Cerebellum (tissue), 4 donors: ENCODE measurements at places on chromosomes 4 and X.

GRCh38 chr4:25654971-25655963 is at the start of gene SLC34A2:
SLC34A2 (plus strand) TSS chr4:25655851; CDS start chr4:25662501, 6,650 bp downstream.
- no peak for DNase-seq

DNA sequence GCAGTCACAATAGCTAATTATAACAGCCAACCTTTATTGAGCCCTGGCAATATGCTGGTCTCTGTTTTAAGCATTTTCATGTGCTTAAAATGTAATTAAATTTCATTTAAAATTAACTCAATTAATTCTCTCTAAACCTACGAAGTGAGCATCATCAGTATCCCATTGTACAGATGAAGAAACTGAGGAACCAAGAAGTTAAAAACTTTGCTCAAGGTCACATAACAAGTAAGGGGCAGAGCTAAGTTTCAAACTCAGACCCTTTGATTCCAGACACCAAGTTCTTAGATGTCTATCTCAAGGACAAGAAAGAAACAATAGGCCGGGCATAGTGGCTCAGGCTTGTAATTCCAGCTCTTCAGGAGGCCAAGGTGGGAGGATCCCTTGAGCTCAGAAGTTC is 55.9 kb upstream of the NFKB1 start:
- DNase-seq: no peak

- DNase-seq: no peak
Measured at GRCh38 chr4:85478576-85478975, 3.6 kb downstream of the ARHGAP24 start.

DNA sequence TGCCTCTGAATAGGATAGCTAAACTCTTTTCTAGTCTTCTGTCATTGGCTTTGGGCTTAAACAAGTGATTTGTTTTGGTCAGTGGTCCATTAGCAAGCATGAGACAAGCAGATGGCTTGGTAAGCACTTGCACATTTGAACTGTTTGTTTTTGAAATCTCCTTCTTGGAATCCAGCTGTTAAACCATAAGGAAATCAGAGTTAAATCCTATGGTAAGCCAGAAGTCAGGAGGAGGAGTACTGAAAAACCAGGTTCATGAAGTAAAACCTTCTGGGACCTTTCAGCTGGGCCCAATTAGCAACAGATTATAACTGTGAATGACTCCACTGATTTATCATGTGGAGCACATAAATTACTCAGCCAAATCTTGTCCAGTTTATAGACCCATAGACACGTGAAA is 1042.5 kb upstream of the PABPC4L start:
- DNase-seq: no peak

- DNase-seq: no peak
Measured at GRCh38 chr4:125744891-125745364, 430.2 kb downstream of the FAT4 start.

- no peak for DNase-seq
Measured at GRCh38 chr4:13174001-13174400, 310.1 kb downstream of the RAB28 start.

DNA sequence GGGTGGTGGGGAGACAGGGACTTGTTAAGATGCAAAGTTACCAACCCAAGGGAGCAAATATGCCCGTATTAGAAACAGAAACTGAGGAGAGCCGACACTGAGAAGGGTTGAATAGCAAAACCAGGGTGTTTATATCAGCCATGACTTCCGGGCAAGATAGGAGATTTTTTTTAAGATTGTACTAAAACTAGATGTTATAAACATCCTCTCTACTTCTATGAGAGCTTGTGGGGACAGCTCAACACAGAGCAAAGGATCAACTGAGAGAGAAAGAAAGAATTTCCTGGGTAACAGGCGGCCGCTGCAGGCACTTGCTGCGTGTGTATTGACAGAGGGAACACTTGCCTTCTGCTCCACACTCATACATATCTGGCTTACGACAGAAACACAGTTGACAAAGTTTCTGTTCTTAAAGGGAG is 49.1 kb upstream of the FBXW7 start:
- no peak for DNase-seq

DNA sequence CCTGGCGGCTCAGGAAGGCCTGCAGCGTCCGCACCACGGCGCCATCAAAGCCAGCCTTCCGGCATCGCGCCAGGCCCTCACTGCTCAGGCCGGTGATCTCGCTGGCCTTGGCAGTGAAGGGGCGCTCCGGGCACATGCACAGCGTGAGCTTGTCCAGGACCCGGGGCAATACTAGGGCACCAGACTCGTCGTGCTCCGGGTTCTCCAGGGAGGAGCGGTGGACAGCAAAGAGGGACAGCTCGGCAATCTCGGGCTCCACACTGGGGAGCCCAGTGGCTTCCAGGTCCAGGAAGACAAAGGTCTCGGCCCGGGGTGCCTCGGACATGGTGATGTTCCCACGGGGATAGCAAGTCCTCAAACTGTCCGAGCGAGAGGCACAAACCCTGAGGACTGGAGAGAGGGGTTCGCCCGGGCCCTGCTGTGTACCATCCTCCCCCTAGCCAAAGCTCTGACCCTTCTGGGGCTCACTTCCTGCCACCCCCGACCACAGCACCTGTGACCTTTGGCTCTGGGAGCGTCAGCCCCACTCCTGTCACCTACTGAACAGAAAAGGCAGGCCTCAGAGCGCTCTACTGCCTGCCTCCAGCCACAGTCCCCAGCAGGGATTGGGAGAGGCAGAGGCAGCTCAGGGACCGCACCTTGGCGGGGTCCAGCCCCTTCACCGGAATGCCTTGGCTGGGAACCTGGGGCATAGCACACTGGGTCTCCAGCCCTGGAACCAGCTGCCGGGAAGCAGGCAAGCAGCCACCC is 575 bp downstream of the TREX2 start:
- no peak for DNase-seq

DNA sequence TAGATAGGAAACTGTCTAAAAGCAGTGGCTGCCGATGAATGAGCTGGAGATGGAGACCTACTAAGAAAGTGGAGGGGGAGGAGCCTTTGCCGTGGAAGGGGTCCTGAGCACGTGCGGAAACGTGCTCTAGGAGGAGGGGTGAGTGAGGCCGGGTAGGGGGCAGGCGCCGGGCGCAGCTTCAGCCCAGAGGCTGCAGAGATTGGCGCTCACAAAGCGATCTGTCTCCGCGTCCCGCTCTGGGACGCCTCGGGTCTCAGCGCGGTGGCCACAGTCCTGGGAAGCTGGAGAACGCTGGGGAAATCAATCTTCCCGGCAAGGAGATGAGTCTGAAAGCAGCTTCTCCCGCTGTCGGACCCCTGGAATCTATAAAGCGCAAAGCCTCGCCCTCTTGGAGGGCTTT is 444 bp upstream of the ARHGAP6 start:
- DNase-seq: no peak

DNA sequence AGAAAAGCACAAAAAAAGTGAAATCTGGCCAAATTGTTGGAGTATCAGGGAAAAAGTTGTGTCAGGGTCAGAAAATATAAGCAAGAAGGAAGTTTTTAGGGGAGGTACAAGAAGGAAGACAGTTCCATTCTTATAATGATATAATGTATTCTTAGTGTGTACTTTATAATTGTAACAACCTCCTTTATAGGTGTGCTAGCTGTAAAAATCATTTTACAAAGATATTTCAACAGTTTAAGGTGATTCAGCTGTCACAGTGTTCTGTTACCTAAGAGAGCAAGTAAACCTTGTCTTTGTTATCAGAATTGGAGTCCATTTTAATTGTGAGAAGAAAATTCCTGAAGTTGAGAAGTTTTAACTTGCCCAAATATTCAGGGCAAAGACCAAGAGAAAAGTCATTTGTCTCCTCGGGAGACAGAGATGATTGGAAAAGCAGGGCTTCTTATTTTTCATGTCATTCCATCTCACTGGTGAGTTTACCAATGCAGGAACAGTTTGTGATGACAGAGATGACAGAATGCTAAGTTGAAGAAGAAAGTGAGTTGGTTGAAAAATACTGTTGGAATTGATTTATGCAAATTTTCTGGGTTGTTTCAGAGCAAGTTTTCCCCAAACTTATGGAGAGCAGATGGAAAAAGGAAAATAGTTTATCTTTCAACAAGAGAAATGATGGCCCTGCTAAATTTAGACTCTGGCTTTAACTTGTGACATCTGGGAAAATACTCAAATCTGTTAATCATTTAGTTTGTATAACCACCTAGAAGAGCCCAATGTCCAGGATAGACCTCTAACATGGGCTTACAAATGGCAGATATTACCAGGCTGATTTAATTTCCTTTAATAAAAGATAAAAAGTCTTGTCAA is 14.8 kb downstream of the INTS6L start:
- DNase-seq: no peak

DNA sequence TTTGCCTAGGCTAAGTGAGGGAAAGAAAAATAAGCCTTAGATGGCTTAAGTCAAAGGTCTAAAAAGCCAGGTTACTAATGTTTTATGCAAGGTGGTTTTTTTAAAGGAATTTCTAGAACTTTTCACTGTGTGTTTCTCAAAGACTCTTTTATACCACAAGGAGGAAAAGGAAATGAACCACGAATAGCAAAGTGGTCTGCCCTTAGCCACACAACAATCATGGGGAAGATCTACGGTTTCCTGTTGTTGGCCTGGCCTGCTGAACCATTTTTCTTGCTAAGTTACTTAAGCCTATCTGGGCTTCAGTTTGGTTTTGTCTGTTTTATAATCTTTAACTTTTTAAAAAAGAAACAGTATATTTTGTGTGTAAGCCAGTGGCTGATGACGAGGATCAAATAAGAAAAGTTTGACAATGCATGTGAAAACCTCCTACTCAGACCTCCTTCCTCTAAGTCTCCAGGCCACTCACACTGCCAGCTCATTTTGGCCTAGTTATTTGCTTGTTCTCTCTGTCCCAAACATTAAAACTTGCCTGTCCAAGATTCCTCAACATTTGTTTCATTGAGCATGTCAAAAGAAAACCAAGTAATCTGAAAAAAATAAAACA is 56.7 kb upstream of the COL25A1 start:
- DNase-seq: no peak

DNA sequence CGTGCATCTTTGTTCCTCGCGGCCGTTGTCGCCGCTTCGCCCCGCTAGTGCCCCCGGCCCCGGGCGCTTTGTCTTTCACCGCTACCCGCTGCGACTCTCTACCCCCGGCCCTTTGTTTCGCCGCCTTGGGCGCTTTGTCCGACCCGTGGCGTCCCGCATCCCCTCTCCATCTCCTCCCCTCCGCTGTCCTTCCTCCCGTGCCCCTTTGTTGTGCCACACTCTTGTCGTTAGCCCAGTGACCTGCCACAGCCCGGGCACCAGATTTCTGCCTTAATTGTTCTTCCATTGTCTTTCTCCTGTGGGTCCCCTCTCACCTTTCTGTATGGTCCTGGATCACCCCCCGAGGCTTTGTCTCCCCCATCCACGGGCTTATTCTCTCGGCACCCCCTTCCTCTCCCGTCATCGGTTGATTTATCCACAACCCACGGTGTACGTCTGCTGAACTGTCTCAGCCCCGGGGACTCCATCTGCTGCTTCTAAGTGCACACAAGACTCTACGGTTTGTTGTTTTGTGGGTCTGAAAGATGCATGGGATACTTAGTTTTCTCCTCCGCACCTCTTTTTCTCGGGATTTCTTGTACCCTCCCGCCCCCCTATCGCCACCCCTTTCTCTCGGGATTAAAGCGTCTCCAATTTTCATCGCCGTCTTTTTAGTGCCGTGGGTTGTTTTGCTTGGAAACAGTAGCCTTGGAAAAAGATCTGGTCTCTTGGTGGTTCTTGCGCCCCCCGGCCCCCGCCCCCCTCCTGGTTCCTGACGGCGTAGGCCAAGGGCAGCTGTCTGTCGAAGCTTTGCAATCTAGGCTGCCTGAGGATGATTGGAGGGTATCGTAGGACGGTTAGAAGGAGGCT is 783 bp downstream of the RBPJ start:
- no peak for DNase-seq

GRCh38 chr4:59814402-59815010 is 1385.6 kb upstream of the ADGRL3 start:
- DNase-seq: no peak

- DNase-seq: no peak
Measured at GRCh38 chrX:65014230-65014629, 38.0 kb upstream of the ZC4H2 start.

DNA sequence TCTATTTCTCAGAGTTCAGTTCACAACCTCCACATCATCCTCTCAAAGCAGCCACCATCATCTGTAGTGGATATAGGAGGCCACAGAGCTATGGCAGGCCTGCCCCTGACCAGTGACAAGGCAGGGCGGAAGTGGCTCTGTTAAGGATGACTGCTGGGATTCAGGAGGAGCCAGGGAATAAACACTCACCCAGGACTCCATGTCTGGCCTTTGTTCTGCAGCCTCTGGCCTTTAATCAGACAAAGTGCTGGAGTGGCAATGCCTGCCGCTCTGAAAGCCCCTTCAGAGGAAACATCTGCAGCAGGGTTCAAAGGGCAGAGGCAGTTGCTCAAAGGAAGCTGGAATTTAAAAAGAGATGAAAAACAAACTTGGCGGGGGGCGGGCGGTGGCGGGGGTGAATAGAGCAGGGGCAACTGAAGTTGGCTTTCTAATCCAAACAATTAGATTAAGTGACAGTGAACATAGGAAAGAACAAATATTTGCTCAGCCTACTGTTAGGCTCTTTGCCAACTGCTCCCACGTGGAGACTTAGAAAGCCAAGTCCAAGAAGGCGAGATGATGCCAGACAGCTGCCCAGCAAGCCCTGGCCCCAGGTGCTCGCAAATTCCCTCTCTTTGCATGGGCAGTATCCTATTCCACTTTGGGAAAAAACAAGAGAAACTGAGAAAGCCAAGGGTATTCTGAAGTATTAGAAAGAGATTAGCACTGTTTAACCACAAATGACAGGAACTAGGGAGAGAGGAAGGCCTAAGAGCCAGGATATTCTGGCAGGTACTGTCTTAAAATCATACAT is 5.5 kb downstream of the MPP1 start:
- no peak for DNase-seq

- no peak for DNase-seq
Measured at GRCh38 chr4:189850239-189850856, 90.3 kb upstream of the FRG1 start.

DNA sequence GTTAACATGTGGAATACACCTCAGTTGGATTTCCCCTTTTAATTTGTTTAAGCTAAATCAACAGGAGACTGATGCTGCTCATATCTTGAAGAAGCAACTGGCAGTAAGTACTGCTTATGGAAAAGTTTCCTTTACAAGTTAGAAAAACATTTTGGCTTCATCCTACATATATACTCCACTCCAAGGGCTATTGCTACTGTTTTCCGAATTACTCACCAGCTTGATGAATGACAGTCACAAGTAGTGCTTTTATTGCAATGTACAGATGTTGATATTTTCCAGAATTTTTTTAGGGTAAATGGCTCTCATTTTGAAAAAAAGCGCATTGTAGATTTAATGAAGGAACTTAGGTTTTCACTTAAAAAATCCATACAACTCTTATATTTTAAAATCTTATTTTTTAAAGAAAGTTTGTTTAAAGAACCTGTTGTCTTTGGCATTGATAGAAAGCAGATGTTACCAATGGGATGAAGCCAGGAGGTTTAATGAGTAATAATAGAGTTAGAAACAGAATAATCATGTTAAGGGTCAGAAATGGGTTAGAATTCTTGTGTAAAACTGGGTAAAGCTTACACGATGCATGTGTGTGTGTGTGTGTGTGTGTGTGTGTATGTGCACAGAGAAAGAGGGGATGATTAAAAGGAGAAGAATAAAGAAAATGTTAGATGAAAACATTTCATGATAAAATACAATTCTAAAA is 272.9 kb downstream of the CFAP299 start:
- no peak for DNase-seq

- no peak for DNase-seq
Measured at GRCh38 chr4:8917321-8917811, 45.7 kb upstream of the HMX1 start.

GRCh38 chr4:168685136-168685809 is 188.4 kb downstream of the PALLD start:
- DNase-seq: no peak

- no peak for DNase-seq
Measured at GRCh38 chrX:3521396-3521795, 174.9 kb upstream of the MXRA5 start.
